Psoas muscle (tissue), 8 donors: ENCODE measurements at places on chromosomes 4 and X.

- DNase-seq: no peak
Observed at GRCh38 chrX:124254611-124255010, 77.8 kb upstream of the TEX13D start.

- no peak for DNase-seq
Observed at GRCh38 chr4:132417220-132417619, 731.9 kb upstream of the PCDH10 start.

GRCh38 chrX:65702956-65703355 is 35.5 kb downstream of the MSN start:
- DNase-seq: no peak

DNA sequence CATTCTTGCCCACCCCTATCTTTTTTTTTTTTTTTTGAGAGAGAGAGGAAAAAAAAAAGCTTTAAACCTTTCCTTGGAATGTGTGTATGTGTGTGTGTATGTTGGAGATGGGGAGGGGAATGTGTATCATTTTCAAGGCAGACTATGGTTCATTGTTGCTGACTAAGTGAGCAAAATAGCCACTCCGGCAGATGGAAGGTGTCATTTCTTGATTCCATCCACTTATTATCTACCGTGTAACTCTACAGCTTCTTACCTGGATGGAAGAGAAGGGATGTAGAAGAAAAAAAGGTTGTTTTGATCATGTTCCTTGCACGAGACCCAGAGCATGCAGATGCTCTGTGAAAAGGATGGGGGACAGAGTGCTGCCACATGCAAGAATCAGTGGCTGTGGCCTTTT is 5.9 kb upstream of the GK2 start:
- no peak for DNase-seq

- DNase-seq: no peak
Observed at GRCh38 chr4:44983083-44983482, 256.7 kb upstream of the GNPDA2 start.

- DNase-seq: no peak
Observed at GRCh38 chr4:122826079-122826527, 528 bp upstream of the FGF2 start.

GRCh38 chr4:176953021-176953420 is 160.3 kb upstream of the VEGFC start:
- no peak for DNase-seq

- DNase-seq: no peak
Observed at GRCh38 chrX:139798701-139799100, 90.7 kb upstream of the MCF2 start.

- DNase-seq: no peak
Observed at GRCh38 chr4:16411501-16412085, 185.3 kb upstream of the TAPT1 start.

- peak; percentile 89 for DNase-seq
Observed at GRCh38 chr4:4859325-4859798, at the start of gene MSX1. Gene MSX1 (plus strand): TSS chr4:4859665. CDS start chr4:4859900, 235 bp downstream.

DNA sequence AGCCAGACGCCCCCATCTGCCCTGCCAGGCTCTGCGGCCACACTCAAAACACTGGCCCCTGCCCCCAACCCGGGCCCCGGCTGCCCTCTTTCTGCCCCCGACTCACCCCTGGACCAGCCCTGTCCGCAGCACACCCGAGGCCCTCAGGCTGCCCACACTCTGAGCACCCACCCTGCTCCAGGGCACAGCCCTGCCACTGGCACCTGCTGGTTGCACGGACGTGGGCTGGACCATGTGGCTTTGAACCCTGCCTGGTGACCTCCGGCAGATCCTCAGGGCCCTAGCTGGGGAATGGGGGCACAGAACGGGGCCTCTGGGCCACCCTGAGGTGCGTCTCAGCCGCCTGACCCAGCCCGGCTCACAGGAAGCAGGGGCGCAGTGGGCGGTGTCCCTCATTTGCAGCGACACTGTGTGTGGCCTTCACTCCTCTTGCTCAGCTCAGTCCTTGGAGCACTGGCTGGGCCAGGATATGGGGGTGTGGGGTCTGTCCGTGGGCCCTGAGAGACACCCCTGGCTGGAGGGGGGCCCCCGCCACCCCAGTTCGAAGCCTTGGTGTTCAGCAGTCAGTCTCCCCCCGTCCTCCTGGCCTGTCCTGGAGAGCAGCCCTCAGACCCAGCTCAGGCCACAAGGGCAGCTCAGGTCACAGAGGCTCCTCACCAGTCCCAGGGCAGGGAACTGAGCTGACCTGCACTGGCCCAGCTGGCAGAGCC is 73.2 kb downstream of the FAM53A start:
- peak; percentile 30 for DNase-seq

DNA sequence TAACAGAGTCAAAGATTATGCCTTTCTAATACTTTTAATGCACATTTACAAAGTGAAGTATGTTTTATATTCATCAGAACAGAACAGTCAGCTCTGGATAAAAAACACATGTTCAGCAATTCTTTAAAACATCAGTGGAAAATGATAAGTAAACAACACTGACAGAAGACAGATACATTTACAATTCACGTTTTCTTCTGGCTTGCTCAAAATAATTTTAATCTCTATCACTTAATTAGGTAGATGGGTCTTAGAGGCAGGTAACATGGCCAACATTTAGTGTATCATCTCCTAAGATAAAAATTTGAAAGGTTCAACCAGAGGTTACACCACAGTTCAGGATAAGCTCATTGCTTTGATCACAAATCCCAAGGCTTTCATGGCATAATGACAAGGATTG is 156.8 kb upstream of the MAB21L2 start:
- no peak for DNase-seq

DNA sequence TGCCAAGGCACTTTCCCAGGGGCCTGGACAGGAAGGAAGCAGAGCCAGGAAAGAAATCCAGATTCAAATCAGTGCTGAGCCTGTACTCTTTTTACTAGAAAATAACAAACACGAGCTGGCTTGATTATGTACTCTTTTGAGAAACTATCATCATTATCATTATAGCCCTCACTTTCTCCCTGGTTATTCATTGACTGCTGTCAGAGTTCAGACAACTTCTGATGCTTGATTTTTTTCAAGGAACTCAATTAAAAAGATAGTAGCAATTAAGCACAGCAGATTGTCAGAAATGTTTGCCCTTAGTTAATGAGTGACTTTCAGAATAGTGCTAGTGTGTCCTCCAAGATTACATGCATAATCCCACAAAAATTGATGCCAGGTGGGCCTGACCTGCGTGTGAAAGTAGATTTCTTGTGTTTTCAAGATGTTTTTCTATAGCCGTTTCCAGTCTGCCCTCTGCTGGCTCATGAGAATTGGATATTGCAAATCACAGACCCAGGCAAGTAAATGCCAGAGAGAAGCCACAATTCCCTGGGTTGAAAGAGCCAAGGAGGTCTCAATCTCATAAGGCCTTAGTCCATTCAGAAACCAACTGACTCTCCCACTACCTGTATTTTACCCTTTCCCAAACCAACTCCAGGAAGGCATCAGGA is 14.3 kb upstream of the PNPLA4 start:
- DNase-seq: no peak

DNA sequence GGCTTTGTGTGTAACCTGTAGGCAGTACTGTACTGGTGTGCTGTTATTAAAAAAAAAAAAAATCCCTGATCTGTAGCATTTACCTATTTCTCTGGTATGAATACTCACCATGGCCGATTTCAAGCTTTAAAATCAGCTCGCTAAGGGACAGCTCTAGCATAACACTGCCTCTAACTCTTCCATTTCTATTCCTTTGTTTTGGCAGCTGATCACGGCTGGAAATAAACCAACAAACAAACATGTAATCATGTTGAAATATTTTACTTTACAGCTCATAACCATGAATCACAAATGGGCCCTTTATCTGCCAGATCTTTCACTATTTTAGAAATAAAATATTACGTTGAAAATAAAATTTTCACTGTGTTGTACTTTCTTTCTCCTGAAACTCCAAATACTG is 60.5 kb upstream of the IL15 start:
- DNase-seq: no peak

DNA sequence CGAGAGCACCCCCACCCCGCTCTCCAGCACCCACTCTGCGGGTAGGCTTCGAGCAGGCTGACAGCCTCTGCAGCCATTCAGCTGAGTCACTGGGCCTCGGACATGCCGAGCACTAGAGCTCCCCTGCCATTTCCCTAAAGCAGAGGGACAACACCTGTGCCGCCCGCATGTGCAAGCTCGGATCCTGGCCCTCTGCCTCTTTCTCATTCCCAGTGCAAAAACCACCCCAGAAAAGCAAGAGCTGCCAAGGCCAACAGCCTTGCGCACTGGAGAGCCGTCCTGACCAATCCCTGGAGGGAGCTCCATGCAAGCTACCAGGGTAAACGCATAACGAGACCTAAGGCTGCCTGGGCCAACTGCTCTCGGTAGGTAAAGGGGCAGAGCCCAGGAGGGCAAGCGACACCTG is 5.3 kb downstream of the HCFC1 start:
- DNase-seq: peak; percentile 82

DNA sequence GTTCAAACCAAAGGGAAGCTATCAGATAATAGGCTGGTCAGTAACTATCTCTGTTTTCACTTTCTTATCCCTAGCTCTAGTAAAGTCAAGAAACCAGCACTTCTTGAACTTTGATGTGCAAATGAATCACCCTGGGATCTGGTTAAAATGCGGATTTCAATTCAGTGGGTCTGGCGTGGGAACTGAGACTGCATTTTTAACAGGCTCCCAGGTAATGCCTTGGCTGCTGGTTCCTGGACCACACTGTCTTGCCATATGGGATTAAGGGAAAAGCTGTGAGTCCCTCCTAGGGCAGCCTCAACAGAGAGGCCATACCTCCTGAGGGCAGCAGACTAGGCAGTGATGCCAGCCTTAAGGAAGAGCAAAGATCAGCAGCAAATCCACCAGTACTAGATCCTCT is 1.7 kb downstream of the RNF175 start:
- DNase-seq: no peak

DNA sequence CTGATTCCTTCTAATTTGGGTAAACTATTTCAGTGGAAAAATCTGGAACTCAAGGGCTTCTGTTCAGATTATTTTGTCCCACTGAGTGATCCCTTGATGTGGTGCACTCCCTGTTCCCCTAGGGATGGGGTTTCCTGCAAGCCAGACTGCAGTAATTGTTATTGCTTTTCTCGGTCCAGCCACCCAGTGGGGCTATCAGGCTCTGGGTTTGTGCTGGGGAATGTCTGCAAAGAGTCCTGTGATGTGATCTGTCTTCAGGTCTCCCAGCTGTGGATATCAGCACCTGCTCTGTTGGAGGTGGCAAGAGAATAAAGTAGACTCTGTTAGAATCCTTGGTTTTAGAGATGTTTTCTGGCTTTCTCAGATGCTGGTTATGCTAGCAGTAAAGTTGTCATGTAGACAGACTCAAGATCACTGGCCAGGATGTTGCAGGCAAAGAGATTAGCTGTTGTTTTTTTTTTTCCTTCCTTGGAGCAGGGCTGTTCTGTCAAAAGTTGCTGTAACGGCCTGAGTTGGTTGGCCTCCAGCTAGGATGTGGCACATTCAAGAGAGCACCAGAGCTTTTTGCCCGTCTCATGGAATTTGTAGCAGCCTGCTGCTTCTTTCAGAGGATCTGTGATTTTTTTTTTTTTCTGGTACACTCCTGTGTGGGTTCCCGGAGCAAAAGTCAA is 1314.0 kb downstream of the PCDH19 start:
- DNase-seq: no peak

GRCh38 chr4:141730805-141731204 is 94.4 kb downstream of the IL15 start:
- DNase-seq: no peak

GRCh38 chrX:32397562-32398216 is 813.7 kb downstream of the DMD start:
- no peak for DNase-seq

- no peak for DNase-seq
Observed at GRCh38 chr4:147891476-147892115, 159.7 kb downstream of the ARHGAP10 start.

DNA sequence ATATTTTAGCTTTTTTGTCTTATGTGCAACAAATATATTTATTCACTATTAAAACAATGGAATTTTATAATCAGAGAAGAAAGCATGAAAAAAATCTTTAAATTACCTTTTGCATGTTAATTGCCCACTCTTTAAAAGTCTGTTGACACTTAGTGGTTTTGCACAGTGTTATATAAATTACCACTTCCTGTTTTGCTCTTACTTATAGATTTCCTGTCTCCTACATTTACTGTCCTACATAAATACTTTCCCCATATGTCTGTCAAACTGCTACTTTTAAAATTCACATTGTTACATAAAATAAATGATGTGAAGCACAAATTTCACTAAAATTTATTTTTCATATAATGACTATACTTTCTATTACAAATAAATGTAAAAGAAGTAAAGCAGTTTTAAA is 161.1 kb upstream of the NDST4 start:
- DNase-seq: no peak

- DNase-seq: no peak
Observed at GRCh38 chr4:173526027-173526482, 4.0 kb downstream of the HAND2 start.

GRCh38 chr4:44861756-44862155 is 135.4 kb upstream of the GNPDA2 start:
- no peak for DNase-seq

DNA sequence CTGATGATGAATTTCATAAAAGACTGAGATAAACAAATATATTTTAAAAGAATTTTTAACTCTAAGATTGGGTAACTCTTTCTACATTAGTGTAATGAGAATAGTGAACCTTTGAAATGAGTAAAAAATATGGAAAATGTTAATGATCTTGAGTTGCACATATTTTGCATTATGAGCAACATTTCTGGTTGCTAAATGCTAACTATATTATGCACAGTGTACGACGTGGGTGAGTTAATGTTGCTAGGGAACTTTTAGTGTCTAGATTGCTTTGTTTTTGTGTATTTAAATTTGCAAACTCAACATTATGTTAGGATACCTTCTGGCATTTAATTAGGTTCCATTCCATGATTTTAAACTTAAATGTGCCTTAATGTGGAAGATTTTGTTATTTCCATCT is 612.9 kb upstream of the GALNT7 start:
- DNase-seq: no peak

- DNase-seq: no peak
Observed at GRCh38 chr4:1195891-1196401, 23.6 kb upstream of the SPON2 start.

DNA sequence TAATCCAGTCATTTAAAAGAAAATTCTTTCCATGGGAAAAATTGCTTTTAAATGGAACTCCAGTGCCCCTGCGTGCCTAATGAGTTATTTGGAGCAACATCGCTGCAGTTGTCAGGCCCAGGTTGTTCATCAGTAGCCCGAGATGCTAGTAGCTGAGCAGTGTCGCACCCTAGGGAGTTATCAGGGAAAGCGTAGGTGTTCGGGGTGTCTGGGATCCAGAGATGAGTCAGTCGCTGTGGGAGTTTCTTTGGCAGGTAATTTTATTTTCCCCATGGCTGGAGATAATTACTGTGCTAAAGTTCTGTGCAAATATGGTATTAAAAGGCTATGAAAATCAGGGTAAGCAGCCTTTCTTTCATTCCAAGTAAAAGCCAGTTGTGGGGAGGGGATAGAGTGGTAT is 49.4 kb downstream of the ANXA3 start:
- DNase-seq: no peak
